GM18507 (cell line): ENCODE measurements at places on chromosomes 2 and 18.

DNA sequence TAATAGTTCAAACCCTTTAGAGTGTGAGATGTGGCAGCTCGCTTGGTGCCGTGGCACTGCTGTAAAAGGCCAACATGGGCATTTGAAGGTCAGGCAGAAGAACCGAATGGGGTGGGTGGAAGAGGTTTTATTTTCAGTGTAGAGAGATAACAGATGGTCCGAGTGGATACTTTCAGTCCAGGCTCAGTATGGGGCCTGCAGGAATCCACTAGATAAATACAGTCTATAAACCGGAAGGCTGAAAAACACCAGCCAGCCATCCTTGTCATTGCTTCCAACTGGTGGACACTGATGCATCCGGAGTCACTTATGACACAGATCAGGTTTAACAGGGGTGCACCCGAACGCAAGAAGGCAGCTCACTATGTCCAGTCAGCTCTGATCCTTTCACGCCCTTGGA is 55.7 kb upstream of the AMMECR1L start:
- DNase-seq: no peak

GRCh38 chr2:153169609-153170008 is 309.0 kb downstream of the RPRM start:
- no peak for DNase-seq

DNA sequence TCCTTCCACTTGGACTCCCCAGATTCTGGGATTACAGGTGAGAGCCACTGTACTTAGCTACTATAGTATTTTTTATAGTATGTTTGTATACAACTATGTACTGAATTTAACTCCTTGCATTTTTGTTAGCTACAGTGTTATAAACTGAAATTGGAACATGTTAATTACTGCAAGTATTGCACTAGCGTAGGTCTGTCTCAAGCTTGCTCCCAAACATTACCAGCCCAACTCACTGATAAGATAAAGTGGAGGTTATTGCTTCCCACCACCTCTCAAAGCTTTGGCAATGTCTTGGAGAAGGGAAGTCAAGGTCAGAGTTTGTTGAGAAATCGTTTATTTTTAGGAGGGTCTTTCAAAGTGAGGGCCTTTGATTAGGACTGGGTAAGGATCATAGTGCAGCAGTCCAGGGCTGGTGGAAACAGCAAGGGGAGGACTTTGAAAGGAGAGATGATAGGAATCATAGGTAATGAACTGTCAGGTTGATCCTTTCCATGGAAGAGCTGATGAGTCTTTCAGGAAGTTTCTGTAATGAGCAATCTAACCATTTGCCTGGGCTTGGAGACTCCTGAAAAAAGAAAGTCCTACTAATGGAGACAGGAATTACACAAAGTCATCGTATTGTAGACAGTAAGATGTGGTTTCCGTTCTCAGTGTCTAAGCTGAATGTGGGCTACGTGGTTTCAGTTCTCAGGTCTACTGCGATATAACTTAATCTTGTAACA is 257.1 kb downstream of the MYO3B start:
- DNase-seq: no peak

DNA sequence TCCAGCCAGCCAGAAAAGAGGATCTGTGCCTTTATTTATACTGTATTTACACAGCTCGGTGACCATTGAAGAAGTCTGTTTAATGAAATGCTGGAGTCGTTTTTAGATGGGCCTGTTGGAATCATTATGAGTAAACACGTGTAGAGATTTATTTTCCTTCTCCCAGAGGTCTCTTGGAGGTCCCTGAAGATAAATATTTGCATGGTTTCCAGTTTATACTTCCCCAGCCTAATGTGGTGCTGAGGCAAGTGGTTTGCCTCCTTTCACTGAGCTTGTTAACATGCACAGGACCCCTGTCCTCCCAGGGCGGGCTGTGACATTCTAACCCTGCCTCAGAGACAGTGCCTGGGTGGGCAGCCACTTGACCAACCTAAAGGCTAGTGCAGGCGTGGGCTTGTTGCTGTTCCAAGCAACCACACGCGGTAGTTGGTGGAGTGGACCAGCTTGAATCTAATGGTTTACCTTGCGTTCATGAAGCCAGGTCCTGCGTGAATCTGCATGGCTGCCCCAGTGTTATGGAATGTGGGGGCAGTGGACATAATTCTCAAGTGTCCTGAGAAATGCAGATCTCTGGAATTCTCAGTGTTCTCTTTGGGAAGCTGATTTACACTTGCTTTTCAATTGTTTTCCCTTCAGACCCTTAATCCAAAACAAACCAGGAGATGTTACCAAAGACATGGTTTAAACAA is 130.2 kb upstream of the DLX2 start:
- no peak for DNase-seq

- no peak for DNase-seq
Measured at GRCh38 chr2:3839476-3839875, 136.1 kb downstream of the DCDC2C start.

- DNase-seq: no peak
Measured at GRCh38 chr18:13549880-13550232, 176.5 kb downstream of the FAM210A start.

GRCh38 chr2:111694700-111695101 is 189.3 kb downstream of the ANAPC1 start:
- no peak for DNase-seq

DNA sequence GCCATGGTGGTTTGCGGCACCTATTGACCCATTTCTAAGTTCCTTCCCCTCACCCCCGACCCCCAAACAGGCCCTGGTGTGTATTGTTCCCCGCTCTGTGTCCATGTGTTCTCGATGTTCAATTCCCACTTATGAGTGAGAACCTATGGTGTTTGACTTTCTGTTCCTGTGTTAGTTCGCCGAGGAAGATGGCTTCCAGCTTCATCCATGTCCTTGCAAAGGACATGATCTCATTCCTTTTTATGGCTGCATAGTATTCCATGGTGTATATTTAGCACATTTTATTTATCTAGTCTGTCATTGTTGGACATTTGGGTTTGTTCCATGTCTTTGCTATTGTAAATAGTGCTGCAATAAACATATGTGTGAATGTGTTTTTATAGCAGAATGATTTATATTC is 183.6 kb downstream of the GBX2 start:
- DNase-seq: no peak

DNA sequence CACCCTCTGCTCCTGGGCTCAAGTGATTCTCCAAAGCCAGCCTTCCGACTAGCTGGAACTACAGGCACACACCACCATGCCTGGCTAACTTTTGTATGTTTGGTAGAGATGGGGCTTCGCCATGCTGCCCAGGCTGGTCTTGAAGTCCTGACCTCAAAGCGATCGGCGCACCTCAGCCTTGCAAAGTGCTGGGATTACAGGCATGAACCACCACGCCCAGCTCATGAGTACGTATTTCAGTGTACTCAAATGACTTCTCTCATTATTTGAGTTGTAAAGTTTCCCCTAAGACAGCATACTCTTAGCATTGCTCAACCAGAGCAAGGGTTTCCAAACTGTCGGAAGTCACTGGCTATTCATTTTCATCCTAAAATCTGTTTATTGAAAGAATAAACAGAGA is 40.3 kb downstream of the IMPA2 start:
- no peak for DNase-seq

DNA sequence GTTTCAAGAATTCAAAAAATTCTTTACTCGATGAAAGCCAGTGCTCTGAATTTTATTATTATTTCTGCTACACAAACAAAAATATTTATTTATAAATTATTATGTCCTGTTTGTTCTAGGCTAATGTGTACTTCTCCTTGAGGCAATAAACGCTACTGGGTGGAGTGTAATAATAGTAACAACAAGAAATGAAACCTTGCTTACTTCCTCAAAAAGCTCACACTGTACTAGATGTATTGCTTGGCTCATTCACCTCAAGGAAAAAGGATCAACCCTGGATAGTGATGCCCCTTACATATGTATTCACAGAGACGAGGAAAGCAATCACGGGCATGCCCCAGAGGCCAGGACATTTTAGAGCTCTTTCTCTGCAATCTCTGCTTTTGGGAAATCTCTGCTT is 685.6 kb upstream of the NXPH2 start:
- DNase-seq: no peak

DNA sequence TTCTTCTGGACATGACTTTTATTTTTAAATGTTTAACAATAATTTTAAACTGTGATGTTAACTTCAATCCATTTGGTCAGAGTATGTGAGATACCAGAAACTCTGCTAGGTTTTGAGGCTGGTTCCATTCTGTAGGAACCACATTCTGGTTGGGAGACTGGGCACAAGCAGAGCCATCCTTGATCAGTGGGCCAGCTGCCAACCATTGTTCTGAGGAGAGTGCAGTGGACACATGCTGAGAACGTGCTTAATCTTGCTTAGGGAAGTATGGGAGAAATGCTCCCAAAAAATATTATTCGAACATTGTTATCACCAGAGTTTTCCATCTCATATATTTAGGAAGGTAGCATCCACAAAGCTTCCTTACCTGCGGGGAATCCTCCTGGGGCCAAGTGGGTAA is 155.8 kb downstream of the RTN4 start:
- no peak for DNase-seq

GRCh38 chr2:157077753-157078350 is 179.7 kb upstream of the GALNT5 start:
- DNase-seq: no peak

DNA sequence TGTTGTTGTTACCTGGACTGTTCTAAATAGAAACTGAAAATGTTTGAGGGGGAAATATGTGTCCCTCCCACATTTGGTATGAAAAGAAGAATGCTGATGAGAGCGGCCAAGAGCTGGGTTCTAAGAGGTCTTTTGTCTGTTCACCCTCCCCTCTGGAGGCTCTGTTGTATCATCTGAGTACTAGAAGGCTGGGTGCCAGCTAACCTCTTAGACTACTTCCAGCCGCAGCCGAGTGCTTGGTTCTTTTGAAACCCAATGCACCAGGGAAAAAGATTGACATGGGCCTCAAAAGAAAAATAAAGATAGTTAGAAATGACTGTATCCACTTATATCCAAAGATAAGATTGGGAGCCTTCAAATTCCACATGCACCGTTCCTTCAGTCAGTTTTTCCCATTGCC is 255.9 kb downstream of the TXNL1 start:
- DNase-seq: no peak

DNA sequence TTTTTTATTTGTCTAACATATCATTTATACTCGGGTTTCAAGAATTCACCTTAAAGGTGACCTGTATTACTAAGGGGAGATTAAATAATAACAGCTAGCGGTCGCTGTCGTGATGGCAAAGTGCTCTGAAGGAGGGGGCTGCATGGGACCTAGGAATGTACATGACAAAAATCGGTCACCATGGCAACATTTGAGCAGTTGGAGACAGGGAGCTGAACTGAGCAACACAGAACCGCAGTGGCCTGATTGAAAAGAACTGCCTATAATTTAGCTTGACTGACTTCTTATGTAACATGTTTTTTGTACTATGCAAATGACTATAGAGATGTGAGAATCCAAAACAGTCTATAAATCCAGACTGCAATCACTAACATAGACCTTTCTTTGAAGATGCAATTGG is 34.3 kb upstream of the EPHA4 start:
- DNase-seq: no peak

- no peak for DNase-seq
Measured at GRCh38 chr2:10346929-10347561, 44.3 kb downstream of the HPCAL1 start.

- no peak for DNase-seq
Measured at GRCh38 chr2:188495969-188496431, 204.3 kb downstream of the GULP1 start.

DNA sequence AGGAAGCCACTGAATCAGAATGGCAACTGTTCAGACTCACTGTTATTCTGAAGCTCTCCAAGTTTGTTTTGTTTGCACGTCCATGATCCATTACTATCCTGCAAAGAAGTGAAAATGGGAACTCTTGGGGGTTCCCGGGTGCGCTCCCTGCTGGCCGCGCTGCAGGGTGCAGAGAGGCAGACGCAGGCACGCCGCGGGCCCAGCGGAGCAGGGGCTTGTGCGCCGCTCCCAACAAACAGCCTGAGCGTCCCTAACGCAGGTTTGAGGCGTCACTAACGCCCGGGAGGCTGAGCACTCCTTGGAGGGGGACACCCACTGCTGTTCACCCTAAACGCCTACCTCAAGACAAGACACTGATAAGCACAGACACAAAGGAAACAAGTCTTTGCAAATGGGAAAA is 14.3 kb upstream of the PIEZO2 start:
- no peak for DNase-seq

DNA sequence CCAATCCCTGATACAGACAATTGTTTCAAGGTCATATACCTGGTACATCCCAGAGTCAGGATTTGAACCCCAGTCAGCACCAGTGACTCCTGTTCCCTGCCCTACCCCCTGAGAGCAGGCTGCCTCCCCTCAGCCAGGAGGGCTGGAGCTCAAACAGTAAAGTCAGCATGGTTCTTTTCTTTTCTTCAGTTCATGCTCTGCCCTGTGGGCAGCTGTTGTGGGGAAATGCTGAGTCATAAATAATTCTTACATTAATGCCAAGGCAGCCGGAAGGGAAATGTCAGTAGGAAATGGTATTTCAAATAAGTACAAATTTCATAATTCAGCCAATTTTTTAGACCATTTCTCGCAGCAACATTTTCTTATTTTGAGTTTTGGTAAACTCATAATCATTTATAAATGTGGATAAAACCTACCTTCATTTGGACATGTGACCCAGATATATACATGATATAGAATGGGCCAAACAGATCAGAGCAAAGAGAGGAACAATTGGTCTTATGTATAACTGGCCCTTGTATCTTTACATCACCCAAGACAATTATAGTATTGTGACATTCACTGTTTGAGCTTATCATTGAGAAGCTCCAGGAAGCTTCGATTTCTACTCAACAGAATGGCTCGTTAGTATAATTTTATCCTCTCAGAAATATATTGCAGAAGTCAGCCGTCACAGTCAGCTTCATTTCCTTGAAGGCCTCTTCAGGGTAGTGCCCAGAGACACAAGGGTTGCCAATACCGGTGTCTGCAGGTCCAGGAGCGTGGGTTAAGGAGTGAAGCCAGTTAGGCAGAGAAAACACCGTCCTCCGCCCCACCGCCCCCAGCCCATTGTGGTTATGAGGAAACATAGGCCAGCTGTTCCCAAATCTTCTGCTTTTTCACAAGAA is 28.0 kb upstream of the SCYGR1 start:
- no peak for DNase-seq

DNA sequence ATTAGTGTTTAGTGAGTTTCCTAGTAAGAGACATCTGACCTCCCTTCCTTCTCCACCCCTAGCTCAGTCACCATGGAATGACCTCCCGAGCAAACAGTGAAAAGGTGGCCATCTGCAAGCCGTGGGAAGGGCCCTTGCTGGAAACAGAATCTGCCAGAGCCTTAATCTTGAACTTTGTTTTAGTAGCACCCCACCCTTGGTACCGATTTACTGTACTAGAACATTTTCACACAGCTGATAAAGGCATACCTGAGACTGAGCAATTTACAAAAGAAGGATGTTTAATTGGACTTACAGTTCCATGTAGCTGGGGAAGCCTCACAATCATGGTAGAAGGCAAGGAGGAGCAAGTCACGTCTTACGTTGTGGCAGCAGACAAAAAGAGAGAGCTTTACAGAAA is 655.8 kb downstream of the TSN start:
- DNase-seq: no peak

DNA sequence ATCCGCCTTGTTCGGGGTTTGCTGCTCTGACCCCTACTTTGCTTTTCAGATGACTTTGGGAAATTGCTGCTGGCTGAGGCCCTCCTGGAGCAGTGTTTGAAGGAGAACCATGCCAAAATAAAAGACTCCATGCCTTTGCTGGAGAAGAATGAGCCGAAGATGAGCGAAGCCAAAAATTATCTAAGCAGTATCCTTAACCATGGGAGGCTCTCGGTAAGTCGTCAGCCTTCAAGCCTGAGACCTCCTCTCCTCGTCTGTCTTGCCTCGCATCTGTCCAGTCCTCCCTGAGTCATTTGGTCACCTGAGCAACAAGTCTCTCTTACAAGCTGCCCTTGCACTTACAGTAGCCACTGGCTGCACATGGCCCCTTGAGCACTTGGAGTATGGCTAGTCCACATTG is 34.7 kb upstream of the MCFD2 start:
- DNase-seq: no peak

GRCh38 chr2:218392891-218393462 is 6.7 kb upstream of the CTDSP1 start:
- no peak for DNase-seq
